ENCODE measurements at places on chromosomes 1 and 21.

DNA sequence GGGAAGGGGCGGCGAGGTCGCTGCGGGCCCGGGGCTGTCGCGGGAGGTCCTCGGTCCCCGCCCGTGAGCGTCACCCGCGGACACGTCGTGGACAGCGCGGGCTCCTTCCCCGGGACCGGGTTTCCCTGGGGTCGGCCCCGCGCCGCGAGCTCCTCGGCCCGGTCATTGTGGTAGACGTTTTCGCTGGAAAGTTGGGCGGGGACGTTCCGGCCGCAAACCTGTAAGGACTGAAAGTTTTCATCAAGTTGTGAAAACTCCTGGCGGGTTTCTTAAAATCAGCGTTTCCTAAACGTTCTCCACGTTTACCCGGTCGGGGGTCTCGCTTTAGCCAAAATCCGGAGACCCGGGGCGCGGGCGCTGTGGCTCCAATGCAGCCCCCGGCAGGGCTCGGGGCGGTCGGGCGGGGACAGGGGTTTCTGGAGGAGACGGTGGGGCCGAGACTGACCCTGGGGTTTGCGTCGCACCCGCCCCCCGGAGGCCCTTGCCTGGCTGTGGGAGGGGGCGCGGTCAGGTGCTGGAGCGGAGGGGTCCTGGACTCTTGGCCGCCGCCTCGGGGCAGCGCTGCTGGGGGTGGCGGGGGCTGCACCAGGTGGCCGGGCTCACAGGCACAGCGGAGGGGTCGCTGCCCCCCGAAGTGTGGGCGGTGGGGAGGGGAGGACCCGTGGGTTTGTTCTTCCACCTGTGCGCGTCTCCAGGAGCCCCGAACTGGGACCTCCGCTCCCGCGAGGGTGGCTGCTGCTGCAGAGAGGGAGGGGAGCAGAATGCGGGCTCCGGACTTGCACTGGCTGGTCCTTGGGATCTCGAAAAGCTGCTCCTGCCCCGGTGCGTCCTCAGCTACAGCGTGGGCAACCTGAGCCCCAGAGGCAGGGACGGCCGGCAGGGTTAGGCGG lies 827 bp downstream of the PRKCZ start:
- no peaks in the 10 kb centered on the region for H3K36me3 ChIP-seq
- H3K27me3 ChIP-seq = no peaks in the 10 kb centered on the region
- H3K4me3 ChIP-seq = peak overlapping the region; percentile 67
- no peak for DNase-seq

DNA sequence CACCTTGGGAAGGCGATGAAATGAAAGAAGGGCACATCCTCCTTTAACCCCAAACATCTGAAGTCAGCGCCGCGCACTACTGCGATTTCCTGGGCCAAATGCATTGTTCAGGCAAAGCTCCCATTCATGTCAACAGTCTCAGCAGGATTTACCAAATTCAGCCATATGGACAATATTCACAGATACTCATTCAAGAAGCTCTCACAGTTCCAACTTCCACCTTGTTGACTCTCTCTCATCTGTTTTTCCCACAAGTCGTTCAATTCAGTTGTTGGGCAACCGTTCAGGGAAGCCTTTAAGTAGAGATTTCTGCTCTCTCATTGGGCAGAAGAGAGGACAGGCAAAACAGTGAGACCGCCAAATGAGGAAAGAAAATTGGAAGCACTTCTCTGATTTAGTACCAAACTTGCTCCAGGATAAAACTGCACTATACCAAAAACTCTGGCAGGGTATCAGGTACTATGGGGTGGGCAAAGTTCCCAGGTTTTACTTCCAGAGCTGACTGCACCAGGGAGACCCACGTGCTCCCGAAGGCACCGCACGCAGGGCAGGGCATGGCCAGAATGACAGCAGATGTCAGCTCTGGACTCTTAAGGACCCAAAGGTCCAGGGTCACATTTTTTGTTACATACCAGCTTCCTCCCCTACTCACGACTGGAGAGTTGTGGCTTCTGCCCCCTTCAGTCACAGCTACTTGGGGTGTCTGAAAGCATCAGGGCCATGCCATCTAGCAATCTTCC lies 668.8 kb downstream of the KIF26B start:
- H3K4me3 ChIP-seq = no peak overlapping the region
- H3K27ac ChIP-seq = no peak overlapping the region
- H3K36me3 ChIP-seq = no peaks in the 10 kb centered on the region
- DNase-seq = no peak

GRCh38 chr21:41817228-41817627 lies 50.4 kb upstream of the RIPK4 start:
- H3K4me1 ChIP-seq = no peaks in the 10 kb centered on the region
- H3K27me3 ChIP-seq = no peaks in the 10 kb centered on the region
- H3K27ac ChIP-seq = no peak overlapping the region
- H3K4me3 ChIP-seq = no peak overlapping the region

DNA sequence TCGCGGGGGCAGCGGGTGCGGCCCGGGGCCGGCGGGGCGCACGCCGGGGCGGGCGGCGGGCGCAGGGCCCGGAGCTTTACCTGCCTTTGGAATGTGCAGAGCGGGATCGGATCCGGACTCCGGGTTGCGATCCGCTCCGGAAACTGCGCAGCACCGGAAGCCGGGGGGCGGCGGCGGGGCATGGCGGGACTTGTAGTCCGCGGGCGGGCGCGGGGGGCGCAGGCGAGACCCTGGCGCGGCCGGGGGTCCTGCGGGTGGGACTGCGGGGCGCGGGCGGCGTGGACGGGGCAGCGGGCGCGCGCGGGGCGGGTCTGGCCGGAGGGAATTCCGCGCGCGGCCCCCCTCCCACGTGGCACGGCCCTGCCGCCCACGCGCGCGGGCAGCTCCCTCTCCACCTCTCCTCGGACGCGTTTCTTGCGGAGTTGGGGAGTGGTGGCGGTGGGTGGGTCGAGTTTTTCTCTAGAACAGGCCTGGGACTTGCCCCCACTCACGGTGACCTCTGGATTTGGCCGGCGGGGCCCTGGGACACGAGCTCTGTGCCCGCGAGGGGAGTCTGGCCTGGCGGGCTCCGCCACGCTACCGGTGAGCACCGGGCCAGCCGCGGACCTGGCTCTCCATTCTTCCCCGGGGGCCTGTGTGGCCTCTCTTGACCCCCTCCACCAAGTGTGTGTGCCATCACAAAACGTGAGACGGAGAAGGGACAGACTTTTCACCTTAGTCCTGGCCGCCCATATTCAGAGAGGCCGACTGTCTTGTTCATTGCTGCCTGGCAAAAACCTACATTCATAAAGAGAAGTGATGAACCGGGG lies at the start of gene PRDM15:
Gene PRDM15 (minus strand): TSS at position 155 of the 809 bp plus-strand sequence. CDS start 18,981 bp downstream, outside the sequence.
- peaks cover 15% of the 10 kb centered on the region for H3K4me1 ChIP-seq
- peak within 1 kb of the TSS; percentile 88 for H3K4me3 ChIP-seq
- H3K36me3 ChIP-seq = no peaks in the 10 kb centered on the region
- DNase-seq = no peak
- no peaks in the 10 kb centered on the region for H3K27me3 ChIP-seq

DNA sequence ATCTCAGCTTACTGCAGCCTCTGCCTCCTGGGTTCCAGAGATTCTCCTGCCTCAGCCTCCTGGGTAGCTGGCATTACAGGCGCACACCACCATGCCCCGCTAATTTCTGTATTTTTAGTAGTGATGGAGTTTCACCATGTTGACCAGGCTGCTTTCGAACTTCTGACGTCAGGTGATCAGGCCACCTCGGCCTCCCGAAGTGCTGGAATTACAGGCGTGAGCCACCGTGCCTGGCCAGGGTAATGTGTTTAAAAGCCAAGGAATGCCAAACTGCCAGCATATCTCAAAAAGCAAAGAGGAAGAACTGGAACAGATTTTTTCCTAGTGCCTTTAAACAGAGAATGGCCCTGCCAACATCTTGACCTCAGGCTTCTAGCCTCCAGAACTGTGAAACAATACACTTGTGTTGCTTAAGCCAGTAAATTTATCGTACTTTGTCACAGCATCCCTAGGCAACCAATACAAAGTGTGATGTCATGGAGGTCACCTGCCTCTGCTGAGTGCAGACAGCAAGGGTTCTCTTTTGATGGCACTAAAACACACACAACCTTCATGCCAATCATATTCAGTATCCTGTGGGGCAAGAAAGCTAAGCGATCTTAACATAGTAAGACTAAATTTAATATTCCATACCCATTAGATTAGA lies 858.3 kb upstream of the TMPRSS15 start:
- H3K27me3 ChIP-seq = no peaks in the 10 kb centered on the region
- no peak overlapping the region for H3K27ac ChIP-seq

GRCh38 chr1:236921610-236922009 lies 82.6 kb downstream of the MT1HL1 start:
- H3K27me3 ChIP-seq = no peaks in the 10 kb centered on the region
- no peak for DNase-seq
- H3K36me3 ChIP-seq = no peaks in the 10 kb centered on the region
- no peaks in the 10 kb centered on the region for H3K4me1 ChIP-seq
- H3K27ac ChIP-seq = no peak overlapping the region

- peaks cover 4% of the 10 kb centered on the region for H3K4me1 ChIP-seq
- no peaks in the 10 kb centered on the region for H3K27me3 ChIP-seq
- H3K4me3 ChIP-seq = no peak overlapping the region
- DNase-seq = no peak
Observed at GRCh38 chr1:110135246-110135645, 15.0 kb upstream of the SLC6A17 start.

DNA sequence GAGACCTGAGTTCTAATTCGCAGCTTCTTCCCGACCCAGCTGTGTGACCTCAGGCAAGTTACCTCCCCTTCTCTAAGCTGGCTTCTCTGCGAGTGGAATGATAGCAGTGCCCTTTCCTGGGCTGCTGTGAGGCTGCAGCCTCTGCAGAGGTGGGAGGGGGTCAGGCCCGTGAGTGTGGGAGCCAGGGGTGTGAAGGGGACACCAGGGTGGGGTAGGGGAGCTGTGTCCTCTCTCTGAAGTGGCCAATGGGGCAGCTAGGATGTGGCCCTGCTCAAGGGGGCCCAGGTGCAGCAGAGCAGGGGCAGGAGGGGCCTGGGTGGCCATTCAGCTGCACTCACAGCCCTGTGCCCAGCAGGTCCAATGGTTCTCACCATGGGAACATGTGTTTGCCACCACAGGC lies 24.5 kb downstream of the DMRTB1 start:
- H3K4me3 ChIP-seq = no peak overlapping the region
- H3K27ac ChIP-seq = no peak overlapping the region
- no peaks in the 10 kb centered on the region for H3K4me1 ChIP-seq

GRCh38 chr21:42003051-42003461 lies 7.1 kb downstream of the ZBTB21 start:
- no peak overlapping the region for H3K27ac ChIP-seq
- no peaks in the 10 kb centered on the region for H3K36me3 ChIP-seq
- no peak overlapping the region for H3K4me3 ChIP-seq
- DNase-seq = no peak
- peaks cover 27% of the 10 kb centered on the region for H3K4me1 ChIP-seq

DNA sequence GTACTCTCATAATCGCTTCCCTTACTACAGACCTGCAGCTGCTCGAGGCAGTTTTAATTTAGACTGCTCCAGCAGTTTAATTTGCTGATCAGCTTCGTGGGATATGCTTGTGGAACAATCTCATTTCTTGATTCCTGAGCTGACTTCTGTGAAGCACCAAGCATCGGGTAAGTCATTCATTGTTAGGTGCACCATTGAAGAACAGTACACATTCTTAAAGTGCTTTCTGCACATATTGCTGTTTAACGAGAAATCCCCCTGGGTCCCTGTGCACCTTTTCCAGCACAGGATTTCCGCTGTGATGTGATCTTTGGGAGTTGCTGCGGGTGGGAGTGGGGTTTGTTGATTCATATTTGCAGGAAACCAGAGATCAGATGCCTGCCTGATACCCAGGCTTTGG lies 9.1 kb downstream of the GALNT2 start:
- no peak overlapping the region for H3K27ac ChIP-seq
- H3K4me1 ChIP-seq = peaks cover 48% of the 10 kb centered on the region
- no peaks in the 10 kb centered on the region for H3K36me3 ChIP-seq
- H3K27me3 ChIP-seq = no peaks in the 10 kb centered on the region

DNA sequence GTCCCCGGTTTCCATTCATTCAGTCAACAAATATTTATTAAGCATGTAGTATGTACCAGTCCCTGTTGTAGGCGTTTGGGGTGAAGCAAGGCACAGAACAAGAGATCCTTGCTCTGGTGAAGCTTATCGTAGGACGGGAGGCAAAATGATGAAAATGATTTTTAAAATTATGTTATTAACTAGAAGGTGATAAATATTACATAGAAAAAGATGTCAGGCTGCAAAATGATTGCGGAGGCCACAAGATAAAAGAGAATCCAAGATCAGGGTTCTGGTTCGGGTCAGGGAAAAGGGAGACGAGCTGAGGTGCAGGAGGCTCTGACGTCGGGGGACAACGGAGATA lies 602 bp upstream of the CGN start:
- peaks cover 27% of the 10 kb centered on the region for H3K4me1 ChIP-seq
- no peak for DNase-seq
- H3K27ac ChIP-seq = peak overlapping the region; percentile 56

DNA sequence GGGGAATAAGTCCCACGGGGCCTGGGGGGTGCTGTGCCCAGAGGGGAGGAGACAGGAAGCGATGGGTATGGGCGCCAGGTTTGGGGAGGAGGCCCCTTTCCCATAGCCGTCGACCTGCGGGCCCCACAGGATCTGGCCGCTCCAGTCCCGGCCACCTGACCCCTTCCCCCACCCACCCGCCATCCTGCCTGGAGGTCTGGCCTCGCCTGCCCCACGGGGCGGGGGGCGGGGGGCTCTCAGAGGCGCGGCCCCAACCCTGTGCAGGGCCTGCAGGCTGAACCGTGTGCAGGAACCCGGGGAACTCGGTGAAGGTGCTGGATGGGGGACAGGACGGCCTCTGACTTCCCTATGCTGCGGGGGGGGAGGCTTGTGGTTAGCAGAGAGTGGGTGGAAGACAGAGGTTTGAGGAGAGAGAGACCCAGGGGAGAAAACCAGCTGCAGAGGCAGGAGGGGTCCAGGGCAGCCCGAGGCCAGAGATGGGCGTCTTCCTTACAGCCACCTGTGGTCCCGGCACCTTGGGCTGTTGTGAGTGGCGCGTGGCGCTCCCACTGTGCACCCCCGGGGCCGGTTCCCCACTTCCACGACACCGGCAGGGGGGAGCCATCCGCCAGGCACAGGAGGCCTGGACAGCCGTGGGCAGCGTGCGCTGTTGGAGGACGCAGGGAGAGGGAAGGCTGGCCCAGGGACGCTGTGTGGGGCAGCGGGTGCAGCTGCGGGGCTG lies 2.5 kb upstream of the TNFRSF18 start:
- no peak for DNase-seq
- H3K27ac ChIP-seq = peak overlapping the region; percentile 75
- H3K36me3 ChIP-seq = no peaks in the 10 kb centered on the region
- H3K4me3 ChIP-seq = peak overlapping the region; percentile 32

DNA sequence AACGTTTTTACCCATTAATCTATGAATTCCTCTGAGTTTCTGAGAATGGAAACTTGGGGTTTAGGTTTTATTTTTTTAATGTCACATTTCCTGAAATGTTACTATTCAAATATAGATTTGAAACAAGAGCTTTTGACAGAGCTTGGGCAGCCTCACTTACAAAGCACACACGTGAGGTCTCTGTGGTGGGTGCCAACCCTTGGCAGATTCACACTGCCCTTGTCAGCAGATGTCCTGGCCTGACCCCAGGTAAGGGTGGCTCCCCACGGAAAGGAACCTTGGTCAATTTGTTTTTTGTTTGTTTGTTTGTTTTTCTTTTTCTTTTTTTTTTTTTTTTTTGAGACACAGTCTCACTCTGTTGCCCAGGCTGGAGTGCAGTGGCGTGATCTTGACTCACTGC lies 53.5 kb downstream of the FAAP20 start:
- no peaks in the 10 kb centered on the region for H3K36me3 ChIP-seq
- H3K27ac ChIP-seq = no peak overlapping the region
- no peak for DNase-seq
- no peak overlapping the region for H3K4me3 ChIP-seq

GRCh38 chr1:36369061-36369861 lies 16.5 kb downstream of the STK40 start:
- no peaks in the 10 kb centered on the region for H3K36me3 ChIP-seq
- H3K4me1 ChIP-seq = peaks cover 80% of the 10 kb centered on the region
- peak overlapping the region; percentile 17 for H3K27ac ChIP-seq
- no peaks in the 10 kb centered on the region for H3K27me3 ChIP-seq
- H3K4me3 ChIP-seq = no peak overlapping the region

- peaks cover 46% of the 10 kb centered on the region for H3K4me1 ChIP-seq
- peak overlapping the region; percentile 89 for H3K4me3 ChIP-seq
- DNase-seq = no peak
- no peaks in the 10 kb centered on the region for H3K36me3 ChIP-seq
Observed at GRCh38 chr21:45076245-45076711, 1.9 kb downstream of the ADARB1 start.
